Coronary artery (tissue), 2 donors: ENCODE measurements at places on chromosomes 11 and 22.

- DNase-seq = no peak
Observed at GRCh38 chr11:114395736-114396135, 4.6 kb downstream of the C11orf71 start.

- no peak for DNase-seq
Observed at GRCh38 chr22:20520093-20520511, 12.7 kb downstream of the MED15 start.

DNA sequence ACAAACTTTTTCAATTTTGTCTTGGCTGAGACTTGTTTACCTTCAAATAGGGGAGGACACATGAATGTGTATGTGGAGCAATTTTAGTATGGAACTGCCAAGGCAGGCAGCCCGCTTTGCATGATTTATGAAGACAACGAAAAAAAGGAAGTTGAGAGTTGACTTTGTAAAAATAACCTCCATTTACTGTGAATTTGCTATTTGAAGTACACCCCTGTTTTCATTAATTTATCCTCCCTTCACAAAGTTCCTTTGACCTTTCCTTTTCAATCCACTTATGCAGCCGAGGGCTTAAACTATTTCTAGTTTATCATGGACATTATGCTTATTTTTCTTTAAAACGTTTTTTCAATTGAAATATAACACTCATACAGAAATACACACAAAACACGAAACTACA lies 369.6 kb upstream of the CADM1 start:
- no peak for DNase-seq

DNA sequence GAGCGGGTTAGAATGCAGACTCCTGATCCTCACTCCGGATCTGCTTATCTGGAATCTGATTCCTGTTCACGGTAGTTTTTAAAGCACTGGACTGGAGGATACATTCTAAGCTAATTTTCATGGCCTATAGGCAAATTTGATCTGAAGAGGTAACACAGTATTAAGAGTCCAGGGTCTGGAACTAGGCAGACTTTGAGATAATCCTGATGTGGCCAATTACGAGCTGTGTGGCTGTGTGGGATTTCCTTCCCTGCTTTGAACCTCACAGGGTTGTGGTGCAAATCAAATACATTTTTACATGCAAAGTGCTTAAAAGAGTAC lies 285.2 kb downstream of the MIAT start:
- DNase-seq = no peak

GRCh38 chr22:46169628-46170027 lies 19.3 kb downstream of the PPARA start:
- DNase-seq = no peak

DNA sequence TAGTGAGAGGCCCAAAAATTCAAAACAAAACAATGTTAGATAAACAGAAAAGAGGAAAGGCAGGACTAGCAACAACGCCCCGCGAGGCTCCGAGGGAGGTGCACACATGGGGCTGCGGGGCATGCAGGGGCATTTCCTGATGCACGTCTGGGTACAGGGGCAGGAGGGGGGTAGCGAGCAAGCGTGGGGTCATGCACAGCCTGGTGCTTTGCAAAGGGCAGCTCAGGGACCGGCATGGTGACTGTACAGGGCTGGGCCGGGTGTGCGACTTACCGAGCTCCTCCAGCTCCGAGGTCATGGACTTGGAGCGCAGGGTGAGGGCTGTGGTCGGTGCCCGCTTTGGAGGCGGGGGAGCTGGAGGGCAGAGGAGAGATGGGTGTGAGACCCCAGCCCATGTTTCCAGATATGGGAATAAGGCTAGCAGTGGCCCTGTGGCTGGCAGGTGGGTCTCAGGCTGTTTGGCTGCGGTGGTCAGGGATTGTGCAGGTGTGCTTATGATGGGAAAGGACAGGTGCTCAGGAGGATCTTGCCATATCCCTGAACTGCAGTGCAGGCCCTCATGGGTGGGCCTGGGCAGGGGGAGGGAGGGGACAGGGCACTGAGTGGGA lies 103.7 kb downstream of the CTTN start:
- DNase-seq = no peak

DNA sequence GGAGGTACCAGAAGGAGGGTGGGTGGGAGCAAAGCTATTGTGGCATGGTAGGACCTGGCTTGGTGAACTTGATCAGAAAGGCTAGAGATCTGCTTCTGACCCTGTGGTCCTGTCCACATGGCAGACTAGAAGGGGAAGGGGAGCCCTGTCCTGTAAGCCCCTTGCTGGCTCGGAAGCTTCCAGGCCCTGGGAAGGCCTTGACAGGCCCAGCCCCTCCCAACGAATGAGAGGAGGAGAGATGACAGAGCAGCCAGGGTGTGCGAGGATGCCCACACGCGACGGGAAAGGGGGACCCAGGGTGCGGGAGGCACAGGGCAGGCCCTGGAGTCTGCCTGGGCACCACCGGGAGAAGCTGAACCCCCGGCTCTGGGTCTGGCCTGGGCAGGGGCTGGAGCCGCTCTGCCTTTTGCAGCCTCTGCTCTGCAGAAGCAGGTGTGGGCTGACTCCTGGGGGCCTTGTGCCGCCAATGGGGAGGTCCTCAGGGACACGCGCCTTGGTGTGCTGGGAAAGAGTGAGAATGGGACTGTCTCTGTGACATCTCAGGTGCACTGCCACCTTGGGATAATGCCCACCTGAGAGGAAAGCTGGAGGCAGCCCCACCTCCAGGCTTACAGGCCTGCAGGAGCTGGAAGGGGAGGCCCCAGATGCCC lies 1447.5 kb downstream of the BRD1 start:
- DNase-seq = peak; percentile 43

- DNase-seq = no peak
Observed at GRCh38 chr11:36499315-36499714, 10.8 kb downstream of the TRAF6 start.

- peak; percentile 41 for DNase-seq
Observed at GRCh38 chr22:47629273-47629711, 866.8 kb downstream of the TBC1D22A start.

GRCh38 chr11:66211100-66211499 lies 57.3 kb upstream of the RAB1B start:
- no peak for DNase-seq

DNA sequence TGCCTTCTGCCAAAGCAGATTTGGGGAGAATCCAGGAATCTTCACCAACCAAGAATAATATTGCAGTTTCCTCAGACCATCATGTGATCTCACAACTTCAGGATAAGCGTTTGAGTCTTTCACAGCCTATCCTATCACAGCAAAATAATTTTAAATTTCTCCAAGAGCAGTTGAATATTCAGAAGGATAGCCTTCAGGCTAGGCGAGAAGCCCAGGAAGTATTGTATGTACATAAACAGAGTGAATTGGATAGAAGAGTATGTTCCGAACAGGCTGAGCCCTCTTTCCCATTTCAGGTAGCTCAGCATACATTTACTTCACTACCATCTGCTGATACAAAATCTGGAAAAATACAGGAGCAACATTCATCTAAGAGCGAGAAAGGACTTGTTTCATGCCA lies 36.1 kb downstream of the CEP295 start:
- no peak for DNase-seq

- DNase-seq = no peak
Observed at GRCh38 chr11:131441051-131441810, 70.8 kb downstream of the NTM start.

DNA sequence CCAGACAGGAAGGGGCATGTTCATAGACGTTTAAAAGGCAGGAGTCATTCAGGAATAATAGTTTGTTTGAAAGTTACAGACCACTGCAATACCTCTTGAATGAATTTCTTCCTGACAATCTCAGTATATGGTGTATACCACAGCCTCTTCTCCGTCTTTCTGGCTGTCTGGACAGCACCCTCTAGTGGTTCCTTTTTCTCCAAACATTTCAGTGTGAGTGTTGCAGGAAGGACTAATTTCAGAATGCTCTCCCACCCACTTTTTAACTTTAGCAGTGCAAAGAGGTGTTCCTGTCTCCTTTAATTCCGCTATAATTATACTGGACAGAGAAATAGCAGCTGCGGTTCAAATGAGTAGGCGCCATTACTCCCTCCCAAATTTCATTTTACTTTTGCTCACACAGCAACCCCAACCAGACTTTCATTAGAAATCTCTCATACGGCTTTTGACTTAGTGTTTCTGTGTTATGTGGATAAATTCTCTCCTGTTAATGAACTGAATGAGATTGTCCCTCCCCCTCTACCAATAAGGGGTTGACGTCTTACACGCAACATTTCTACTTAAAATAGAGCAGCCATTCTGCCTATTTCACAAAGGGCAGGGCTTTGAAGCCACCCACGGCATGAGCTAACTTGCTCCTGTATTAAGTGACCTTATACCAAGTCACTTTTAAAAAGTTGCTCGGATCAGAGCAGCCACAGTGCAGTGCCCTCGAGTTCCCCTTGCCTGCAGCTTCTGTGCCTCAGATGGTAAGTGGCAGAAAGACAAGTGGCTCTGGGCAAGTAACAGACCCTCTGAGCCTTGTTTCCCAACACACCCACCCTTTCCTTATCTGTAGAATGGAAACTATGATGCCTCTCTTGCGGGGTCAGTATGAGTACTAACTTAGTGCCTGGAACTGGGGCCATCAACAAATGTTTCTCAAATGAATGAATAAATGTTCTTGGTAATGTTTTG lies 368.6 kb downstream of the OPCML start:
- no peak for DNase-seq

DNA sequence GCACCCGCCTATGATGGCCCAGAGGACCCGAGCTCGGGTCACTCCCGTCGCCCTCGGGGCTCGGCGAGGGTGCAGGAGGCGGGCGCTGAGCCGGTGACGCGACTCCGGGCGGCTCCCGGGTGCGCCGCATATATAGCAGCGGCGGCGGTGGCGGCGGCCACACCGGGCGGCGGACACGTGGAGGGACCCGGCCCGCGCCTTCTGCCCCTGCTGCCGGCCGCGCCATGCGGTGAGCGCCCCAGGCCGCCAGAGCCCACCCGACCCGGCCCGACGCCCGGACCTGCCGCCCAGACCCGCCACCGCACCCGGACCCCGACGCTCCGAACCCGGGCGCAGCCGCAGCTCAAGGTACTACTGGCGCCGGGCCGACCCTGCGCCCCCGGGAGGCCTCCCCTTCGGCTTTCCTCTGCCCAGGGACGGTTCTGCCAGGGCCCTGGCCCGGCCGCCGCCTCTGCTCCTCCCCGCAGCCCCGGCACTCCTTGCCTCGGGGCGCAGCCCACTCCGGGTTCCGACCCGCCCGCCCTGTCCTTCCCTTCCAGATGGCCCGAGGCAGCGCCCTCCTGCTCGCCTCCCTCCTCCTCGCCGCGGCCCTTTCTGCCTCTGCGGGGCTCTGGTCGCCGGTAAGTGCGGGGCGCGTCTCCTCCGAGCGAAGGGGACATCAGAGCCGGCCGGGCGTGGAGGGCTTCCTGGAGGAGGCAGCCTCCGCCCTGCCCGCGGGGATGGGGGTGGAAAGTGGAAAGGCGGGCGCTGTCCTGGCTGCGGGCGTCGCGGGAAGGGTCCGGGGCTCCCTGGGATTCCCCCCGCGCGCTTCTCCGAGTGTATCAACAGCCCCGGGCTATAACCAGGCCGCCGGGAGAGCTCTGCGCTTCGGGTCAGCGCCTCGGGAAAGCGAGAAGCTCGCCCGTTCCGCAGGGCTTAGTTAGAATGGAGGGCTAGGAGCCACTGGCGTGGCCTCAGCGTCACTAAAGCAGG lies at the start of gene GAL:
Gene GAL (plus strand): TSS at position 160 of the 972 bp plus-strand sequence. CDS start 380 bp downstream, at position 540.
- DNase-seq = no peak

- DNase-seq = no peak
Observed at GRCh38 chr11:82927264-82927880, 25.8 kb downstream of the DDIAS start.

DNA sequence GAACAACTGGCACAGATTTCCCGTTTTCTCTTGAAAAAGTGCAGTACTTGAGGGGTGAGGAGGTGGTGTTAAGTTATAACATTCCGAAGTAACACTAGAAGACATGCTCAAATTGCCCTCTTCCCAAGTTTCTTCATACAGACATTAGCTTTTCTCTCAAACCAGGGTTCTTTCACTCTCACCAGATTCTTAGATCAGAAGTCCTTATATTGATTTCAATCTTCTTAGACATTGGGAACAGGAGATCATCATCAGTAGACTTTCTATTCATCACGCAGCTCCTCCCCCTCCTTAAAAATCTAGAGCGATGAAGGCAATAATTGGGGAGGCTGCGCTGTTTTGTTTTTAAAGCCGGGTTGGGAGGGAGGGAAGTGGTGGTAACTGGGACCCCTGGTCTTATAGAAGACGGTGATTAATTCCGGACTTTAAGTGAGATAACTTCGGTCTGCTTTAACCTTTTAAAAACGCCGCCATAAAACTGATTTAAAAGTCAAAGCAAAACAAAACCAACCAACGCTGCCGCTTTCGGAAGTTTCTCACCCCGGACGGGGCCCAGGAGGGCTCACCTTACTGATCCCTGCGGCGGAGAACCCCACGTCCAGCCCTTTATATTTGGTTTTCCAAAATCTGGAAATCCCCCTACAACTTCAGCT lies 665 bp downstream of the USP28 start:
- no peak for DNase-seq

DNA sequence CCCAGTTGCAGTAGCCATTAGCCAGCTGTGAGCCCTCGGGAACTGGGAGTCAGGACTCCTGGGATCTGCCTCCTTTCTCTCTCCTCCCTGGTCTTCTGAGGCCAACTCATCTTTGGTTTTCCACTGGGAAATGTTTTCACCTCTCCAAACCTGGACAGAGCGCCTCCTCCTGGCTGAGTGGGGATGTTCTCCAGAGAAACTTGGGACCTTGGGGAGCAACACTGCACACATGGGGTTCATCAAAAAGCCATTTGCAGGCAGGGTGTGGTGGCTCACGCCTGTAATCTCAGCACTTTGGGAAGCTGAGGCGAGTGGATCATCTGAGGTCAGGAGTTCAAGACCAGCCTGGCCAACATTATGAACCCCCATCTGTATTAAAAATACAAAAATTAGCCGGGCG lies 145.4 kb downstream of the NECTIN1 start:
- peak; percentile 28 for DNase-seq

- DNase-seq = peak; percentile 77
Observed at GRCh38 chr11:43687120-43687791, 6.7 kb downstream of the HSD17B12 start.

DNA sequence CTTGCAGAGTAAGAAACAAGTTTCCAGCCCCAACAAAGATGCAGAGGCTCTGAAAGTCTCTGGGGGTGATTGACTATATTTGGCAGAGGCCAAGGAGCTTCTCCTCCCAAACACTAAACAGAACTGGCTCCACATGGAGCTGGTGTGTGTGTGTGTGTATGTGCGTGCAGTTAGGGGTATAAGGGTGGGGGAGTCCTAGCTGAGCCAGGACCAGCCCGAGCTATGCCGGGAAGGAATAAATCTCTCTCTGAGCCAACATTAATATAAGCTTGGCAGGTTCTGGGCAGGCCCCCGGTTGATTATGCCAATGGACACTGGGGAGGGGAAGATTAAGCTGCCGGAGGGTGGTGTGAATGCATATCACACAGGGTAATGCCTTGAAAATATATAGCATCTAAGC lies 324.2 kb downstream of the MIAT start:
- DNase-seq = no peak
